Mesothelial cell of epicardium (in vitro differentiated cells): ENCODE measurements at places on chromosomes 3 and 15. TPM values are rescaled to one million over a fixed set of nuclear protein-coding genes. Genes with fewer than 3 reads are reported as not detected.
A peak's percentile ranks its signal among the peaks of the same experiment; 100 is the strongest.

DNA sequence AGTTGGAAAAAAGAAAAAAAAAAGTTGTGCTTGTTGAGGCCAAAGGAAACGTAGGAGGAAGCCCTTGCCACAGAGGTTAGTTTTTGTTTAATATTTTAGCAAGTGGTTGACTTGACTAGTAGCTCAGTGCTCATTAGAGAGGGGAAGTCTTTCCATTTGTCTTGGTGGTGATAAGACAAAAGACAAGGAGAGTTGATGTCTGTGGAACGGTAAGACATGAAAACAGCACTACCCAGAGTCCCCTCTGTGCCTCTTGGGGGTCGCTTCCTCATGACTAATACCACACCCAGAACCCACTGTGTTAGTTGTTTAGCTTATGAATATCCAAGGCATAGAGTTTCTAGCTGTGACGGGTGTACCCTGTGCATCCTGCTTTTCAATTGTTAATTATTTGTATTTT, 211.4 kb downstream of the ITPR1 start:
- DNase-seq: no peak

- DNase-seq: no peak
These were observed 80.5 kb upstream of the SETMAR start for GRCh38 chr3:4222574-4223175.

CDV3 gene
- 127 to 135 TPM (median 132 TPM) in 3 replicates for total RNA-seq

- no peak for DNase-seq
These were observed 120.0 kb upstream of the GADL1 start for GRCh38 chr3:31014317-31015040.

NR2E3 gene
- total RNA-seq: 1.1 to 2.0 TPM (median 1.2 TPM) in 3 replicates

PHC3 gene
- total RNA-seq: 56.1 to 59.6 TPM (median 58.1 TPM) in 3 replicates

DNA sequence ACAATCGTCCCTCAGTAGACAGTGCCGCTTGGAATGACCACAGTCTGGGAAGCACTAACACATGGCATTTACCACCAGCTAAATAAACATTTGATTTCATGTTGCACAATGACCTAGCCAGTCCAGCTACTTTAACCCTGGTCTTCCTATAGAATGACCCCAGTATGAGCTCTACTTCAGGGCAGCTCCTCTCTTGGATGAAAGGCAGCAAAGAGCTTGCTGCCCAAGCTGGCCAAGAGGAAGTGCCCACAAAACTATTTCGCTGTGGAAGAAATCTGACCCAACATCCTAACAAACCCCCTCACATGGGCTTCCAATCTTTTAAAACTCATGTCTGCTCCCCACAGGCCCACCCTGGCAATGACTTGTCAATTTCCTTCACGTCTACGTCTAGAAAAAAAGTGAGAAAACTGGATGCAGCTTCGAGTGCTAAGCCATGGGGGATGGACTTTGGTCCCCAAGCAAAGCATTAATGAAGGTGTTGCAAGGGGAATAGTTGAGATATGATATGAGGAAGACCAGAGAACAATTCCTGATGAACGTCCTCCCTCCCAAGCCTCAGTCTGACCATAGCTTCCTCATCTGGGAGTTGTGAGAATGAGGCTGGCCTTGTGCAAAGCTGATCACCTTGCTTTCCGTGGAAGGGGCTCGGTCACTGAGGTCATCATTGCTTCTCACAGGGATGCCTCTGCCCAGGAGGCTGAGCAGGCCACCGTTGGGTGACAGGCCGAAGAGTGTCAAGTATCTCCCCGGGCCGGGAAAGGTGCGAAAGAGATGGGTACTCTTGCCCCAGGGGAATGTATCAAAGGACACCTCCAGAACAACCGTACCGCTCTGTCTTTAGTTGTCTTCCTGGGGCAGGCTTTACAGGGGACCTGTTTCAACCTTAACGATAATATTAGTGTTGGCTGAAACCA, 964 bp downstream of the SLC25A20 start:
- no peak for DNase-seq

XIRP1 gene
- total RNA-seq: not detected in 3 replicates

DNA sequence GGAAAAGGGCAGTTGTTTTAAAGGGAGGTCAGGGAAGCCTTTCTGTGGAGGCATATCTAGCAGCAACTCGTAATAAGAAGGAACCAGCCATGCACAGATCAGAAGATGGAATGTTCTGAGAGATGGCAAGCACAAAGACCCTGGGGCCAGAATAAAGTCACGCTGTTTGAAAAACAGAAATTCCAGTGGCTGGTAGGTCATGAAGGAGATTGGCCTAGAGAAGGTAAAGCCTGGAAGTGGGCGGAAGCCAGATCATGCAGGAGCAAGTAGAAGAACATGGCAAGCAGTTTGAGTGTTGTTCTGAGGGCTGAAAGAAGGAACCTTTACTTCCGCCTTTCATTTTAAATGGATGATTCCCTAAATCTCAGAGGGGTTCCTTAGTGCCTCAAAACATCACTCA, 208.1 kb upstream of the PPP2R3A start:
- no peak for DNase-seq

- DNase-seq: no peak
These were observed 23.7 kb downstream of the ALPK3 start for GRCh38 chr15:84840741-84841429.

DNA sequence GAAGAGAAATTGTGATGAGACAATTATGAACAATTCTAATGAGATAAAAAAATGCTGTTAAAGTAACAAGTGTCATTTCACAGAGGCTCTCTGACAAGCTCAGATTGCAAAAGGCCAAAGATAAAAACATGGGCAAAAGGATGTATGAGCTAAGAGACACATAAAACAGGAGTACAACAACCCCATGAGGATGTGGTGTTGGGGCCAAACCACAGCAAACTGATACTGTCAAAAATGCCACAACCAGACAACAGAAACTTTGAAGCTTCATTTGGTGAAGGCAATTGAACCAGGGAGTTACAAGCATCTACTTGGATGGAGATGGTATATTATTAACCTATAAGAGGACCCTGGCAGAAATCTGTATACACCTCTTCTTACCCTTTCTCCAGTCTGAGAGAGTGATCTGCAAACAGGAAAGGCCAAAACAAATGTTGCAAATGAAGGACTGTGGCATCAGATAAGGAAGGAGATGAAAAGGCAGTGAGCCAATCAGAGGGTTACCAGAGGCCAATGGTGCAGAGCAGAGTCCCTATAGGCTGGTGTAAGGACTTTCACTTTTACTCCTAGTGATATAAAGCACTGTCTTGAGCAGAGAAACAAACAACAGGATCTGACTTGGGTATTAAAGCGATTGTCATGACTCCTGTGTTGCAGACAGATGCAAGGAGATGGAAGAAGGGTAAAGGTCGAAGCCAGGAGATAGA, 659.0 kb downstream of the NTRK3 start:
- no peak for DNase-seq

GRCh38 chr3:129050556-129051295, 9.9 kb upstream of the GP9 start:
- no peak for DNase-seq

GRCh38 chr3:166607933-166608521, 770.8 kb upstream of the BCHE start:
- no peak for DNase-seq

DNA sequence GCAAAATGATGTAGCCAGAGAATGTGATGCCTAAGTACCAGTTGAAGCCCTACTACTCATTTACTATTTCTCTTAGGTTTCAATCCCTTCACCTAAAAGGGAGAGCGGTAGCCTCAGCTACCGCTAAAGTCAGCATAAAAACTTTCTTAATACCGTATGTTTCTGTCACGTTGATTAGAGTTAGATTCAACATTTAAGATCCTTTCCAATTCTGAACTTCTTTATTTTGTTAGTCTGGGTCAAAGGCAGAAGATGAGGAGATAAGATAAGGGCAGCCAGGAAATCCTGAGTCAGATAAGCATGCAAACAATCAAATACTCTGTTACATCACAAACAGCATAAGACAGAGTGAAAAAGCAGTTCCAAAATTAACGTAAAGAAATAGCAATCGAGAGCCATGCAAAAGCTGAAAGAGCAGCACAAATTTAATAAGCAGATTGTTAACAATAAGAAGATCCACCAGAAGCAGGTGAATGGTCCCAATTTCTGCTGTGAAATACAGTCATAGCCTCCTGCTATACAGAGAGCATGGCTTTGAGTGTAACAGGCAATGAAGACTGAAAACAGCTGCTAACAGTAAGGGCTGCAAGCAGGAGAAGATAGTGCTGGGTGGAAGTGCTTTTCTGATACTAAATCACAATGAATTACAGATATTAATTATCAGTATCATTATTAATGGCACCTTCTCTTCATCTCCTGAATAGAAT, 3.0 kb downstream of the TMEM207 start:
- no peak for DNase-seq

DNA sequence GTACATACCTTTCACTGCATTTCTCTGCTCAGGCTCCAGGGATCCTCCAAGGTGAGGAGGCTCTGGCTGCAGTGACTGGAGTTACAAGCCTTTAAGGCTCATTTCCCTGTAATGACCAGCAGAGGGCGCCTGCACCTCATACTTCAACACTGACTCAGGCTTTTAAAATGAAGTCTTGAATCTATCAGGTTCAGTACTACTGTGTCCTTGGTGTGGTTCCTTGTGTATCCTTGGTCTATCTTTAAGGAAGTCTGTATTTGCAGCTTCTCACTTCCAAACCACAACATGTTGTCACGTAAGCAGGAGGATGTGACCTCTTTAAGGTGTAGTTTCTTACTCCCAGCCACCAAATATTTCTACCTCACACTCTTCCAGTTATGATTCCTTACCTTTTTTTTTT, 122.5 kb upstream of the ZBED2 start:
- DNase-seq: peak; percentile 62

- no peak for DNase-seq
These were observed 237.6 kb upstream of the SETMAR start for GRCh38 chr3:4065554-4065953.

GRCh38 chr3:160472344-160472743, 22.8 kb upstream of the TRIM59 start:
- DNase-seq: no peak

CIDEC gene
- not detected in 3 replicates for total RNA-seq

GRCh38 chr3:133282236-133282635, 117.6 kb upstream of the BFSP2 start:
- no peak for DNase-seq

MGA gene
- total RNA-seq: 68.9 to 74.6 TPM (median 71.4 TPM) in 3 replicates

DNA sequence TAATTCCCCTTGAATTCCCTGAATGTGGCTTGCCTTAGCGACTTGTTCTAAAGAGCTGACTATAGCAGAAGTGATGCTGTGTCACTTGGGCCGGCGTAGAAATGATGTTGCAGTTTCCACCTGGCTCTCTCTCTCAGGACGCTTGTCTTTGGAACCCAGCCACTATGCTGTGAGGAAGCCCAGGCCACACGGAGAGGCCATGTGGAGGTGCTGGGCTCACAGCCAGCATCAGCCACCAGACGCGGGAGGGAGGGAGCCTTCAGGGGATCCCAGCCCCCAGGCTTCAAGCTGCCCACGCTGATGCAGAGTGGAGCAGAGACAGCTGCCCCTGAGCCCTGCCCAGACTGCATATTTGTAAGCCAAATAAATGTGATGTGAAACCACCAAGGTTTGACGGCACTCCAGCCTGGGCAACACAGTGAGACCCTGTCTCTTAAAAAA, 18.6 kb downstream of the RNU5B-1 start:
- peak; percentile 59 for DNase-seq

- no peak for DNase-seq
These were observed 61.8 kb downstream of the NPTN start for GRCh38 chr15:73571346-73571745.

DNA sequence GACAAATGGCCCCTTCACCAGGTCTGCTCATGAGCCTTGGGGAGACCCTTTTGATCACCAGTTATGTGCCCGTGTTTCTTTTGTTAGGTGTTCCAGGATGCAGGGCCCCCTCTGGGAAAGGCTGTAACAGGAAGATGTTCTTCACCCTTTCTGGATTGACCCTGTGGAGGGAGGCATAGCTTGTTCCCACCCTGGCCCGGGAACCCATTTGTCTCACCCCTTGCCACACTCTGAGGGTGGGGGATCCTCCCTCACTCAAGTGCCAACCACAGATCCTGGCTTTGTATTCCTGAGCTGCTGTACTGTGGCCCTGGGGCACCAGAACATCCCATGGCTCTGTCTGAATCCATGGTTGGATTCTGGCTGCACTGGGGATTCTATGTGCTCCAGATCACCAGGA, 18.9 kb downstream of the IL16 start:
- DNase-seq: no peak

DNA sequence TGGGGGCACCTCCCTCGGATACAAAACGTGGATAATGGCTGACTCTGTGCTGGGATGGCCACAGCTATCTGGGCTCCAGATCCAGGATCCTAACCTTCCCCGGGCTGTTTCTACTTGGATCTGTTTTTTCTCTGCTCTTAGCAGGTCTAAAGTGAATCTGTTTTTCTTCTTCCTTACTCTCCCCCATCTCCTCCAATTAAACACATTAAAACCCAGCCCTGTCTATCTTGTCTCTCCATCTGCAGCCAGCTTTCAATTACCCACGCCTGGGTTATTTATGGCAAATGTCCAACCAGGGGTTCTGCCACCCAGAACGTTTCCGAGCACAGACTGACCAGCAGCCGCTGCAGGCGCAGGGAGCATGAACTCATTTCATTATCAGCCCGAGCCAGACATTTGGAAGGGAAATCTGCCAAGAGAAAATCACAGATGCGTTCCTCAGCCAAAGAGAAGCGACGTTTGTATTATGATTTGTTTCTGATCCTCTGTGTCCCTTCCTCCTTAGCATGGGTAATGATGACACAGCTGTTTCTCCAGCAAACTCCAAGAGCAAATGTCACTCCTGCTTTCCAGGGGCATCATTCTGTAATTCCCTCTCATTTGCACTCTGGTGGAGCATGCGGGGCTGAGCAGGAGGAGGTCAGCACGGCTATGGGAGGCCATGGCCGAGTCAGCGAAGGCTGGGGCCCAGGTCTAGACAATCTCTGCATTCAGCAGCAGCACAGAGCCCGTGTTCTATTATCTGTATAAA, 42.0 kb downstream of the UMPS start:
- no peak for DNase-seq

ANKRD63 gene
- 0.31 to 0.59 TPM (median 0.44 TPM) in 3 replicates for total RNA-seq

GATM gene
- 7.0 to 9.2 TPM (median 7.3 TPM) in 3 replicates for total RNA-seq

DNA sequence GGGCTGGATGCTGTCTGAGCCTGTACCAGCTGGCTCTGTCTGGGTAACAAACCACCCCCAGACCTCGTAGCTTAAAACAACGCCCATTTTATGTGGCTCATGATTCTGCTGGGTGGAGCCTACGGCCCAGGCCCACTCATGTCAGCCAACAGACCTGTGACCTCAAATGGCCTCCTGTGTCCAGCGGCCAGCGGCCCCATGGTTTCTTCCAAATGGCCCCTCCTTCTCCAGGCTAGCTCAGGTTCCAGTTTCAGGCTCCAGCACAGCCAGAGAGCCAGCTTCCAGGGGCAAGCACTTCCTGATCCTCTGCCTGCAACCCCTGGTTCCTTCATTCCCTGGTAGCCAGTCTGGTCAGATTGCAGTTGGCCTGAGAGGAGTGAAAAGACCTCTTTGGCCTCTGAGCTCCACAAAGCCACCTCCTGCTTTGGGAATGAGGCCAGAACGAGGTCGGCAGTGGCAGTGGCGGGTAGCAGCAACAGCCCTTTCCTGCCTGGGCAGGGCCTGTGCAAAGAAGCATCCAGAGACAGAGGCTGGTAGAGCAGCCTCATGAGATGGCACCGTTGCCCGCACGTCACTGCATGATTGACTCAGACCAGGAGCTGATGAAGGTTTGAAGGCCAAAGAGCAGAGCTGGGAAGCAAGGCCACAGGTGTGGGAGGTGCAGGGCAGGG, 21.0 kb upstream of the PLXNA1 start:
- DNase-seq: no peak

- DNase-seq: peak; percentile 3
These were observed 2.8 kb downstream of the PRSS50 start for GRCh38 chr3:46714728-46715506.
